ENCODE measurements at places on chromosomes 12 and 14.

DNA sequence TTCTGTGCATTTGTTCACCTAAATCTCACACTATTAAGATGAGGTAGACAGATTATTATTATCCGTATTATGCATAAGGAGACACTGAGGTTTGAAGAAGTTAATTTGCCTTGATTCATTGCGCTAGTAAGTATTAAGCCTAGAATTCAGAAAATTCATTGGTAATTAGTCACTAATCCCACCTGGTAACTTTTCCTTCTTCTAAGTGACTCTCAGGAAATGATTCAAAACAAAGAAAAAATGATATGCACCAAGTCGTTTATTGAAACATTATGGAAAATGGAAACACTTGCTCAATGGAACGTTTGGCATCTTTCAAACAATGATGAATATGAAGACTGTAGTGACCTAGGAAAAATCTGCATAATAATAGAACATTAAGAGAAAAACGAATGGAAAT is 15.2 kb downstream of the RFX4 start:
- no peak for DNase-seq

GRCh38 chr14:36647824-36648753 is 13.6 kb upstream of the PAX9 start:
- DNase-seq = no peak

GRCh38 chr12:121466794-121467637 is 67.1 kb downstream of the RNF34 start:
- peak; percentile 87 for DNase-seq

GRCh38 chr12:125132698-125133400 is 67.6 kb downstream of the AACS start:
- no peak for DNase-seq

GRCh38 chr12:111869671-111870070 is 27.6 kb downstream of the MAPKAPK5 start:
- DNase-seq = no peak

DNA sequence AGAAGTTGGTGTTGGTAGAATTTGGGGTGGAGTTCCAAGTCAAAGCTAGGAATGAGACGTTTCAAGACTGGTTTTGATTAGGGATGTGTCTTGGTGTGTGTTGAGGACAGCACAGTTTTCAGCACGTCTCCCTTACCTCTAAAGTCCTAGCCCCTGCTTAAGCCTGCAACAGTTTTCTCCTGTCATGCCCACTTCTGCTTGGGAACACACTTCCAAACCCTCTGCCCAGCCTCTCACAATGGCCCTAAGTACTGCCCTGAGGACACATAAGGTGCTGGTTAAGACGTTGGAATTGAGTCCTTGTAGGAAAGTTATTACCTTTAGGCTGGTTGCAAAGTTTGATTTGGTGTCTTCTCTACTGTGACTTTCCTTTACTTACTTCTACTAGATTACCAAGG is 710 bp upstream of the BMAL2 start:
- DNase-seq = no peak

DNA sequence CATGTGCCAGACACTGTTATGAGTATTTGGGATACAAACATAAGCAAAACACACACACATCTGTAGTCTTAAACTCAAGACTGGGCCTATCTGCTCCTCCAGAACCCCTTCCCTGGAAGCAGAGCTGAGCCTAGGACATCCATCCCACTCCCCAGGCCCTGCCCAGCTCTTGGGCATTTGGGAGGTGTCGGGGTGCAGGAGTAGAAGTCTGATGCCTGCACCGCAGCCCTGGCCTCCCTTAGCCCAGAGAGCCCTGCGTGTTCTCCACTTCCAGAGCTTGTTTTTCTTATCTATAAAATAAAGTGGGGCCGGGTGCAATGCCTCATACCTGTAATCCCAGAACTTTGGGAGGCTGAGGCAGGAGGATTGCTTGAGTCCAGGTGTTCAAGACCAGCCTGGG is 11.7 kb downstream of the HSP90AA1 start:
- no peak for DNase-seq

DNA sequence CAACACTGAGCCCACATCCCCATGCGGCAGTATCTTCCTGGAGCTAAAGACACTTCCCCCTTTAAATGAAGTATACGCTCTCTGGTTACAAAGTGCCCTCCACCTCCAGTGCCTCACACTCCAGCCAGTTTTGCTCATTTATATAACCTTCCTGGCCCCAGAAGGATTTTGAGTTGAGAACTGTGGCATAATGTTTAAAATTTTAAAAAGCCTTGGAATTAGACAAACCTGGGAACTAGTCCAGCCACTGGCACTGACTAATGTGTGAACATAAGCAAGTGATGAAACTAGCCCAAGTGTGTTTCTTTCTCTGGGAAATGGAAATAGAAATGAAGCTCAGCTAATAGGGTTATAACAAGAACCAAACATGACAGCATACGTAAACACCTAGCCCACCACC is 723.7 kb upstream of the USP15 start:
- no peak for DNase-seq

- DNase-seq = no peak
Measured at GRCh38 chr12:121819212-121819949, 15.6 kb downstream of the SETD1B start.

DNA sequence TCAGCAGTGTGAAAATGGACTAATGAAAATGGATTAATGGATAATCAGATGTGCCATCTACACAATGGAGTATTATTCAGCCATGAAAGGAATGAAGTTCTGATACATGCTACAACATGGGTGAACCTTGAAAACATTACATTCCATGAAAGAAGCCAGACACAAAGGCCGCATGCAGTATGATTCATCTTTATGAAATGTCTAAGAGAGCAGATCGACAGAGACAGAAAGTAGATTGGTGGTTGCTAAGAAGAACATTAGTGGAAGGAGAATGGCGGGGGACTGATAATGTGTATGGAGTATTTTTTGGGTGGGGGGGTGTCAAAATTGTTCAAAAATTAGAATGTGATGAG is 47.3 kb downstream of the PRKAB1 start:
- no peak for DNase-seq

- no peak for DNase-seq
Measured at GRCh38 chr14:26385310-26385709, 212.5 kb downstream of the NOVA1 start.

- no peak for DNase-seq
Measured at GRCh38 chr12:5505116-5505515, 73.2 kb downstream of the NTF3 start.

DNA sequence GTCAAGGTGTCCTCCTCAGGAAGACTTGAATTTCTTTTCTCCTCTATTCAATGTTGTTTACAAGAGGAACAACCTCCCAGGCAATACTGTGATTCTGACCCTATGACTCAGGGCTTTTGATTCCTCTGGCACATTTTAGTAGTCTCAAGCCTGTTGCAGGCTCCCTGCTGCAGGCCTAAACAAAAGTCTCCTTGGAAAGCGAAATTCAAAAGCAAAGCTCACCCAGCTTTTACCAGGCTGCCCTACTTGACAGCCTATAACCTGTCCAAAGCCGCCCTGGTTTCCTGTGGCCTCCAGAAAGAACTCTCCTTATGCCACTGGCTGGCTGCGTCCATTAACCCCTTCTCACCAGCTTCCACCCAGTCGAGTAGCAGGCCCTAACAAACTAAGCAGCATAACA is 11.6 kb downstream of the FGD6 start:
- DNase-seq = no peak

DNA sequence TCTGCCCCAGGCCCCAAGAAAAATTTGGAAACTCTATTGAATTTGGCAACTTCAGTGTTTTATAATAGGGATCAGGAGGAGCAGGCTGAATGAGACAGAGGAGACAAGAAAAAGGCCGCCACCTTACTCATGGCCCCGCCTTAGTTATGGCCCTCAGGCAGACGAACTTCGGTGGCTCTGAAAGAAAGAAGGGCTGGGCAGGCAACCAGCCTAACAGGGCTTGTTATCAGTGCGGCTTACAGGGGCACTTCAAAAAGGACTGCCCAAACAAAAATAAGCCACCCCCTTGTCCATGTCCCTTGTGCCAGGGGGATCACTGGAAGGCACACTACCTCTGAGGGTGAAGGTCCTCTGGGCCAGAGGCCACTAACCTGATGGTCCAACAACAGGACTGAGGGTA is 146.3 kb upstream of the ATF7IP start:
- no peak for DNase-seq

DNA sequence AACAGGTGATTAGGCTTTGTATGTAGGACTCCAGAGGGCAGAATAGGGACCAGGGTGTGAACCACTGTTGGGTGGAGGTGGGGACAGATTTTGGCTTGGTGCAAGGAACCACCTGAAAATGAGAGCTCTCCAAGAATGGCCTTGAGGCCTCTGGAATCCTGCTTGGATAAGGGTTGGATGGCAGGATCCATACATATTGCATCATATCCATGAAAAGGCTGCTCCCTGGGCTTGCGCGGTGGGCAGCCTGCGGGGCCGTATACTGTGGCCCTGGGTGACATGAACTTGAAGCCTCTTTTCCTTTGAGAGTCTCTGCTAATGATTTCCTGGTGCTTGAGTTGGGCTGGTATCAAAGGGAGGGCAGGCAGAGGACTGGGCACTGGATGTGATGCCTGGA is 1.3 kb upstream of the SLC10A1 start:
- DNase-seq = no peak

DNA sequence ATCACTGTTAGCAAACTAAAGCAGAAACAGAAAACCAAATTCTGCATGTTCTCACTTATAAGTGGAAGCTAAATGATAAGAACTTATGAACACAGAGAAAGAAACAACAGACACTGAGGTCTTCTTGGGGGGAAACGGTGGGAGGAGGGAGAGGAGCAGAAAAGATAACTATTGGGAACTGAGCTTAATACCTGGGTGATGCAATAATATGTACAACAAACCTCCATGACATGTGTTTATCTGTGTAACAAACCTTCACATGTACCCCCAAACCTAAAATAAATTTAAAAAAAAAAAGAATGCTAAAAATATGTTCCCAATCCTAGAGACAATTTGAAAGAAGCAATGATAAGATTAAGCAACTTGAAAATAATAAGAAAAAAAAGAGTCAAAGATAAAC is 89.5 kb downstream of the SOX5 start:
- no peak for DNase-seq

- no peak for DNase-seq
Measured at GRCh38 chr12:127745469-127746212, 521.3 kb upstream of the TMEM132C start.

- DNase-seq = no peak
Measured at GRCh38 chr12:52053536-52054209, 2.4 kb downstream of the NR4A1 start.

DNA sequence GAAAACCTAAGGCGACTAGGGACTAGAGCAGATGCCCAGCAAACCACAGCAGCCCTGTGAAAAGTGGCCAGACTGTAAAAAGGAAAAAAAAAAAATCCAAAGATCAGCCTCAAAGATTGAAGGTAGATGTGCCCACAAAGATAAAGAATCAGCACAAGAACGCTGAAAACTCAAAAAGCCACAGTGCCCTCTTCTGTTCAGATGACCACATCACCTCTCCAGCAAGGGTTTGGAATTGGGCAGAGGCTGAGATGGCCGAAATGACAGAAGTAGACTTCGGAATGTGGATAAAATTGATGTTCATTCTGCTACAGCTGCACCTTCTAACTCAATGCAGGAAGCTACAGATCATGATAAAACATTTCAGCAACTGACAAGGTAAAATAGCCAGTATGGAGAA is 154.4 kb downstream of the GPHN start:
- no peak for DNase-seq

- no peak for DNase-seq
Measured at GRCh38 chr12:92445253-92446082, 257.3 kb upstream of the PLEKHG7 start.

- DNase-seq = no peak
Measured at GRCh38 chr14:38718519-38718918, 384.5 kb downstream of the SEC23A start.

DNA sequence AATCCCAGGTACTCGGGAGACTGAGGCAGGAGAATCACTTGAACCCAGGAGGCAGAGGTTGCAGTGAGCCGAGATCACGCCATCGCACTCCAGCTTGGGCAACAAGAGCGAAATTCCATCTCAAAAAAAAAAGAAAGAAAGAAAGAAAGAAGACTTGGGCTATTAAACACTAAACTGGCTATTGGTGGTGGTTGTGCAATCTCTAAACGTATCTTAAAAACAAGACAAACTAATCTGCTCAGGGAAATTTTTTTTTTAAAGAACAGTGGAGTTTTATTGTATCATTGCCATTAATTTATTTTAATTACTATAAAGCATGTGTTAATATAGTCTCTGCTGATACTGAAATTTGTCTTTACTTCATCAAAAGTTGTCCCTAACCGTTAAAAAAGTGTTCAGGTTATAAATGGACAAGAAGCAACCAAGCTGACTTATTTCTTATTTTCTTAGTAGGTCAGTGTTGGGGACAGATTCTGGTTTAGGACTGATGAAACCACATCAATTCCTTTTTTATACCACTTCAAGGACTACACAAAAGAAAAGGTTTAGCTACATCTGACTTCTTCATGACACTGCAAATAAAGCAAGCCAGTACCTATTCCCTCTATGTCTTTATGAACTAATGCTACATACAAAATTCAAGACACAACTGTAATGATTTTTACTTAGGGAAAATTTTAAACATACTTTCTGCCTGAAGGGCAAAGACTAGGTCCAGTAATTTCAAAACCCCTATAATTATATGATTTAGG is 68.7 kb upstream of the KRAS start:
- DNase-seq = no peak

GRCh38 chr12:123141615-123142517 is 9.0 kb downstream of the PITPNM2 start:
- no peak for DNase-seq

GRCh38 chr14:88746052-88746451 is 46.7 kb downstream of the EML5 start:
- DNase-seq = no peak

DNA sequence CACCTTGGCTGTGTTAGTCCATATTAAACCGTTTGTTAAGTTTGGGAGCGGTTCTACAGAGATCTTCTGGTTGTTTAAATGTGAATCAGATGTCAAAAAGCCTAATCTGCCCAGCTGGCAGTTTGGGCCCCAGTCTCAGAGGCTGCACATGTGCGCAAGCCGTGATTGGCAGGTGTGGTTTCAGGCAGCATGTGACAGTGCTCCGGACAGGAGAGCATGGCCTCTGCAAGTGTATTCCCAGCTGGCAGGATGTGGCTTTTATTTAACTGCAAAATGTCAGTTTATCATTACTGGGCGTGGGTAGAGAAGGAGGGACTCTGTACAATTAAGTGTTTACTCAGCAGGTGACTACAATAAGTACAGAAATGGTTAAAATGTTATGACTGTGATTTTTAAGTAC is 77.5 kb downstream of the PELI2 start:
- DNase-seq = no peak

DNA sequence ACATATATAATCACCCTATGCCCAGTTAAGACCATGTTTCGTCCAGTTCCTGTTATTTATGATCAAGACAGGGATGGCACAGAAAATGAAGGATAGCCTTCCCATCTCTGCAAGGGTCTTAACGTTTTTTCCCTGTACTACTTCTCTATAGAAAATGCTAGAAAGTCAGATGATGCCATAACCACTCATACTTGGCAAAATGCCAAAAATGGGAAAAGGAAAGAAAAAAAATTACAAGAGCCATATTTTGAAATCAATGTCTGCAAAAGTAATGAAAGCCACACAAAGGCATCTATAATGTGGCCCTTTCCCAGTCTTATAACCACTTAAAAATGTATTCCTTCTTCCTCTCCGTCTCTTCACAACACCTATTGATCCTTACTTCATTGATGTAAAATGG is 1.8 kb upstream of the MYL6B start:
- no peak for DNase-seq

GRCh38 chr12:131677699-131678098 is 33.2 kb upstream of the SFSWAP start:
- DNase-seq = no peak

Data from anterior cingulate cortex (tissue), 58 donors.